ENCODE measurements at places on chromosomes 7 and 10. TPM values are rescaled to one million over a fixed set of nuclear protein-coding genes. Genes with fewer than 3 reads are reported as not detected.
A peak's percentile ranks its signal among the peaks of the same experiment; 100 is the strongest.

The LDB3 gene
- total RNA-seq: 0.05 TPM

The RAMP3 gene
- not detected for total RNA-seq

The RNF133 gene
- total RNA-seq: not detected

The DGKI gene
- total RNA-seq: 0.53 TPM

DNA sequence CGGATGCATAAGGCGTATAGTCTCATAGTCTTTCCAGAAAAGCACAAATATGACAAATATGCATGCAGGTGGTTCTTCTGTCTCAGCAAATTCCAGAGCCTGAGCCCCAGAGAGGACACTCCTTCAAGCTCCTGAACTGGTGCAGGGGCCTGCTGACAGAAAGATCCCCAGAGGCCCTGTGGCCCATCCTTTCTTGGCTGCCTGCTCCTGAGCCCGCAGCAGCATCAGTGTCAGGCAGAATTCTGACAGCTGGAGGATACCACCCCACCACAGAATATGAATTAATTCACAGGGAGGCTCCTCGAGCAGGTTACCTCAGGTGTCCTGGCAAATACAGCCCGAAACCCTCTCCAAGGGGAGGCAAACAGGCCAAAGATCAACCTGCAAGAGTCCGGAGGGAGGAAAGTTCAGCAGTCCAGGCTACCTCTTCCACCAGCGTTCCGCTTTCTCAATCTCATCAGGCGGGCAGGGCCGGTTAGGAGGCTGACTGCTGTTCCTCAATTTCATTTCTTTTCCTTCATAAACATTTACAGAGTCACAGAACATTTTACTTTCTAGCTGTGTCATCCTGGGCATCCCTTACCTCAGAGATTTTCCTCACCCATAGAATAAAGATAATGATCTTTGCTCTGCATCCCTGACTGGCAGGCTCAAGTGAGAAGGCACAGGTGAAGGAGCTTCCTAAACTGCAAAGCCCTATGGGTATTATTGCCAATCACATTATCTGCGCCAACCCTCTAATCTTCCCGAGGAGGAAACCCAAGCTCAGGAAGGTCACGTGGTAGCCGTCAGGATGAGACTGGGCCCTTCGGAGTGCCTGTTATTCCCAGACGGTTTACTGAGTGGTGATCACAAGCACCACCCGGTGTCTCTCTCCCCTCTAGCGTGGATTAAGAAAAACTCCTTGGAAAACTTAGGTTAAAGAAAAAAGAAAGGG lies 1.4 kb downstream of the DNAJB12 start:
- H3K27me3 ChIP-seq: peaks cover 2% of the 10 kb centered on the region
- H3K4me3 ChIP-seq: peak overlapping the region; percentile 95
- no peak for DNase-seq
- H3K27ac ChIP-seq: peak overlapping the region; percentile 91

Data from activated CD4-positive, alpha-beta memory T cell treated with anti-CD3 and anti-CD28 coated beads, Interleukin-2, amount 10 ng/mL, durations not matched to agents 7 days and 5 days (primary cell).